Activated T-helper 1 cell treated with anti-CD3 and anti-CD28 coated beads, Interleukin-12 subunit alpha, Interleukin-12 subunit beta, Interleukin-2, Interleukin-4 antibody, amounts not matched to agents 30 ng/mL and 10 ng/mL and 1 ng/mL, durations not matched to agents 14 hours and 24 hours and 36 hours (primary cell): ENCODE measurements at places on chromosomes 16 and 17. TPM values are rescaled to one million over a fixed set of nuclear protein-coding genes. Genes with fewer than 3 reads are reported as not detected.
A peak's percentile ranks its signal among the peaks of the same experiment; 100 is the strongest.

GRCh38 chr16:57089406-57089805, 3.0 kb upstream of the CPNE2 start:
- no peak for DNase-seq
- H3K27me3 ChIP-seq, result peaks cover 22% of the 10 kb centered on the region
- H3K36me3 ChIP-seq, result no peaks in the 10 kb centered on the region
- H3K4me3 ChIP-seq, result no peak overlapping the region

Gene CCDC182
- total RNA-seq, result not detected in 2 replicates

- peaks cover 5% of the 10 kb centered on the region for H3K36me3 ChIP-seq
- peak overlapping the region; percentile 54 for H3K27ac ChIP-seq
- DNase-seq, result no peak
- H3K4me3 ChIP-seq, result peak overlapping the region; percentile 43
- no peaks in the 10 kb centered on the region for H3K27me3 ChIP-seq
- peaks cover 27% of the 10 kb centered on the region for H3K4me1 ChIP-seq
Measured at GRCh38 chr16:29686740-29687332, 7.9 kb downstream of the QPRT start.

Gene SEZ6L2
- 0.16 and 0.32 TPM in 2 replicates for total RNA-seq

- peaks cover 5% of the 10 kb centered on the region for H3K27me3 ChIP-seq
- no peak overlapping the region for H3K4me3 ChIP-seq
- H3K27ac ChIP-seq, result no peak overlapping the region
- H3K4me1 ChIP-seq, result peaks cover 38% of the 10 kb centered on the region
- DNase-seq, result no peak
Measured at GRCh38 chr16:68420366-68420942, 27.9 kb downstream of the SMPD3 start.

GRCh38 chr16:4522051-4522581, 16.5 kb downstream of the CDIP1 start:
- DNase-seq, result no peak
- H3K4me3 ChIP-seq, result no peak overlapping the region
- no peak overlapping the region for H3K27ac ChIP-seq

GRCh38 chr16:89864527-89864820, 8.9 kb upstream of the TCF25 start:
- H3K4me3 ChIP-seq, result peak overlapping the region; percentile 55
- no peak for DNase-seq
- H3K27ac ChIP-seq, result peak overlapping the region; percentile 97
- H3K4me1 ChIP-seq, result peaks cover 33% of the 10 kb centered on the region
- peaks cover 11% of the 10 kb centered on the region for H3K36me3 ChIP-seq
- H3K27me3 ChIP-seq, result no peaks in the 10 kb centered on the region

DNA sequence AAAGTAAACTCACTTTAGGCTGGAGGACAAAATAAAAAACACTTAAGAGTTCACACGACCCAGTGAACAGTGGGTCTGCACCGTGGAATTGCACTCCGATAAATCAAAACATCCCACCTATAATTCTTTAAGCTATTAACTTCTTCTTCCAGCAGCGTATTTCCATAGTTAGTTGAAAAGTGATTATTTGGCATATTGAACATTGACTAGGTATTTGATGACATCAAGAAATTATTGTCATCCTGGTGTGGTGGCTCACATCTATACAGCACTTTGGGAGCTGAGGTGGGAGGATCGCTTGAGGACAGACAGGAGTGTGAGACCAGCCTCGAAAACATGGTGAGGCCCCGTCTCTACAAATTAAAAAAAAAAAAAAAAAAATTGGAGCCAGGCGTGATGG, 23.4 kb downstream of the IGF2BP1 start:
- H3K4me3 ChIP-seq, result no peak overlapping the region
- no peaks in the 10 kb centered on the region for H3K4me1 ChIP-seq
- H3K36me3 ChIP-seq, result no peaks in the 10 kb centered on the region
- DNase-seq, result no peak

GRCh38 chr16:81599034-81599744, 154.6 kb downstream of the CMIP start:
- DNase-seq, result no peak
- H3K4me1 ChIP-seq, result peaks cover 35% of the 10 kb centered on the region
- H3K27ac ChIP-seq, result no peak overlapping the region
- H3K36me3 ChIP-seq, result peaks cover 8% of the 10 kb centered on the region

DNA sequence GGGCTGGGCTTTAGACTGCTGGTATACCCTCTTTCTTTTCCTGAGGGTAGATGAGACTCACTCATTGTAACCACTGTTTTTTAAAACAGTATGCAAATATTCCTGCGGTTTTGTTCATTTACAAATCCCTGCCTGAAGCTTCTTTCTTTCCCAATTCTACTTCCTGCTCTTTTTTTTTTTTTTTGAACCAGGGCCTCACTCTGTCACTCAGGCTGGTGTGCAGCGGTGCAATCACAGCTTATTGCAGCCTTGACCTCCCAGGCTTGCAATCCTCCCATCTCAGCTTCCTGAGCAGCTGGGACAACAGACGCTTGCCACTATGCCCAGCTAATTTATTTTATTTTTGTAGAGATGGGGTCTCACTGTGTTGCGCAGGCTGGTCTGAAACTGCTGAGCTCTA, 8.0 kb upstream of the SULT1A1 start:
- H3K27me3 ChIP-seq, result no peaks in the 10 kb centered on the region
- DNase-seq, result no peak
- H3K4me3 ChIP-seq, result no peak overlapping the region
- no peak overlapping the region for H3K27ac ChIP-seq
- H3K4me1 ChIP-seq, result peaks cover 9% of the 10 kb centered on the region

Gene BTBD17
- total RNA-seq, result not detected in 2 replicates

GRCh38 chr16:24673155-24673554, 56.3 kb upstream of the TNRC6A start:
- H3K4me3 ChIP-seq, result no peak overlapping the region
- H3K36me3 ChIP-seq, result peaks cover 2% of the 10 kb centered on the region
- H3K27ac ChIP-seq, result no peak overlapping the region
- peaks cover 18% of the 10 kb centered on the region for H3K4me1 ChIP-seq
- no peak for DNase-seq
- peaks cover 2% of the 10 kb centered on the region for H3K27me3 ChIP-seq

GRCh38 chr16:78749745-78750268, 650.4 kb downstream of the WWOX start:
- H3K4me3 ChIP-seq, result no peak overlapping the region
- H3K27me3 ChIP-seq, result no peaks in the 10 kb centered on the region
- peaks cover 23% of the 10 kb centered on the region for H3K4me1 ChIP-seq
- no peak overlapping the region for H3K27ac ChIP-seq
- H3K36me3 ChIP-seq, result peaks cover 3% of the 10 kb centered on the region
- DNase-seq, result no peak

Gene FAM234A
- 18.0 and 21.2 TPM in 2 replicates for total RNA-seq

GRCh38 chr17:7380855-7381683, at the start of gene TNK1:
TNK1 (plus strand) TSS chr17:7381089; CDS start chr17:7382927, 1,838 bp downstream.
- H3K27me3 ChIP-seq, result peaks cover 47% of the 10 kb centered on the region
- H3K4me3 ChIP-seq, result no peak within 1 kb of the TSS
- DNase-seq, result no peak
- H3K36me3 ChIP-seq, result peaks cover 6% of the 10 kb centered on the region

Gene AANAT
- not detected in 2 replicates for total RNA-seq

Gene TBC1D3G
- total RNA-seq, result not detected in 2 replicates

DNA sequence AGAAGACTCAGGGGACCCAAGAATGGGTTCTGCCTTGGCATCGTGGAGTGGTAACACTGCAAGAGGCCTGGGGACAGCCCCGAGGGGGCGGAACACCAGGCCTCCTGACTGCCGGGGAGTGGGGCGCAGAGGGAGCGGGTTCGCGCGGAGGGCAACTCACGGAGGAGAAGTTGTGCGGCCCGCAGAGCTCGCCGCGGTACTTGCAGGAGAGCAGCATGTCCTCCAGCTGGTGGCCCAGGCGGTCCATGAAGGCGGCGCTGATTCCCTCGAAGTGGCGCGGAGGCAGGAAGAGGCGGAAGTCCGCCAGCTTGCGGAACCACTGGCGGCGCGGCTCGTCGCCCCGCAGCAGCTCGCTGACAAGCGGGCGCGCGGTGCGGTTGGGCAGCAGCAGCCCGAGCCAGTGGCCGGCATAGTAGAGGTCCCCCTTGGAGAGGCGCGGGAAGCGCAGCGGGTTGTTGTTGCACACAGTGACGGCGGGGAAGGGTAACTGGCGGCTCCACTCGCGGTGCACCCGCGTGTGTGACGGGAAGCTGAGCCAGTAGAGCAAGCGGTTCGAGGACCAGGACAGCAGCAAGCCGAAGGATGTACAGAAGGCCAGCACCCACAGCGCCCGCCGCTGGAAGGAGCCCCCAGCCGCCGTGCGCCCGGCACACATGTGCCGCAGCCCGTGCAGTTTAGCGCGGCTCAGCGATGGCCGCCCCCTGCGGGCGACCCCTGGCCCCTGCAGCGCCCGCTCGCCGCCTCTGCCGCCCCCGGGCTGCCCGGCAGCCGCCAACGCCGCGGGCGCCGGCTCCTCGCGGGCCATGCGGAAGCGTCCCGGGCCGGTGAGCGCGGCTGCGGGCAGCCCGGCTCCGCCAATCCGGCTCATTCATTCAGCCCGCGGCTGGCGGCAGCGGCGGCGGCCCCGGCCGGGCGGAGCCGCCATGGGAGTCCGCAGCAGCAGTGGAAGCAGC, 1.6 kb downstream of the ASIC2 start:
- H3K27ac ChIP-seq, result no peak overlapping the region
- no peaks in the 10 kb centered on the region for H3K4me1 ChIP-seq
- peaks cover 51% of the 10 kb centered on the region for H3K27me3 ChIP-seq
- H3K36me3 ChIP-seq, result peaks cover 2% of the 10 kb centered on the region

Gene SAT2
- total RNA-seq, result 23.8 and 24.0 TPM in 2 replicates

GRCh38 chr16:89506113-89506504, 2.1 kb upstream of the SPG7 start:
- peaks cover 1% of the 10 kb centered on the region for H3K36me3 ChIP-seq
- peak overlapping the region; percentile 94 for H3K27ac ChIP-seq
- H3K27me3 ChIP-seq, result no peaks in the 10 kb centered on the region
- peak overlapping the region; percentile 81 for H3K4me3 ChIP-seq
- DNase-seq, result no peak
- peaks cover 22% of the 10 kb centered on the region for H3K4me1 ChIP-seq

Gene DOC2A
- total RNA-seq, result 2.0 and 2.3 TPM in 2 replicates

- peaks cover 33% of the 10 kb centered on the region for H3K36me3 ChIP-seq
- no peak overlapping the region for H3K4me3 ChIP-seq
- H3K4me1 ChIP-seq, result no peaks in the 10 kb centered on the region
Measured at GRCh38 chr17:76397687-76398522, 13.5 kb downstream of the SPHK1 start.

Gene GSPT1
- 207 and 214 TPM in 2 replicates for total RNA-seq

Gene RAC3
- total RNA-seq, result 7.6 and 9.4 TPM in 2 replicates

Gene PNMT
- total RNA-seq, result not detected in 2 replicates

DNA sequence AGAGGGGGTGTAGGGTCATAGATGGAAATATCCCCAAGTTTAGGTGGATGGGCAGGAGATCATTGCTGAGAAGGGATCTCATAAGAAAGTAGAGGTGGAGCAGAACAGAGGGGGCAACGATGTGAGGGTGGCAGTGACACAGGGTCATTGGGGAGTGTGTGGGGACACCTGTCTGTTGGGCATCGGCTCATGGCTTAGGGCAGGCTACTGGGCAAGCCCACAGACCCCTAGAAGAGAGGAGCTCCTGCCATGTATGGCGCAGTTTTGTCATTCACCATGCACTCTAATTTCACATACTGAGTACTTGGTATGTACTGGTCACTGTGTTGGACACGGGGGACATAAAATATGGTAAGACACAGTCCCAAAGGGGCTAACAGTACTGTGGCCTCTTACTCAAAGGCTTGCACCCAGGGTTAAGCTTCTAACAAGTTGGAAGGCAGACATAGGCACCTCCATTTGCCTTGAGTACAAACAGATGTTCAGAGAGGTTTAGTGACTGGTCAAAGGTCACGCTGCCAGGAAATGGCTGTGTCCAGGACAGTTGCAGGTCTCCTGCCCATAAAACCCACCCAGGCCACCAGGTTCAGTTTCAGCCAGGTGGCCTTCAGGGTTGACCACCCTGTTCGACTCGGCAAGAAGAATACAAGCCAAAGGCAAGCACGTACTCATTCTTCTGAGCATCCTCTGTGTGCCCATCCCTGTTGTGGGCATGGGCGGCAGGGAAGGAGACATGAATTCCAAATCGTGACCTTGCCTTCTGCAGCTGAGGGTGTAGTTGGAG, 580.2 kb downstream of the KCNJ18 start:
- no peaks in the 10 kb centered on the region for H3K4me1 ChIP-seq
- no peak overlapping the region for H3K4me3 ChIP-seq
- H3K27me3 ChIP-seq, result peaks cover 2% of the 10 kb centered on the region
- no peaks in the 10 kb centered on the region for H3K36me3 ChIP-seq
- DNase-seq, result no peak

Gene CSH1
- total RNA-seq, result not detected in 2 replicates

Gene KIFC3
- 0.93 and 0.96 TPM in 2 replicates for total RNA-seq

DNA sequence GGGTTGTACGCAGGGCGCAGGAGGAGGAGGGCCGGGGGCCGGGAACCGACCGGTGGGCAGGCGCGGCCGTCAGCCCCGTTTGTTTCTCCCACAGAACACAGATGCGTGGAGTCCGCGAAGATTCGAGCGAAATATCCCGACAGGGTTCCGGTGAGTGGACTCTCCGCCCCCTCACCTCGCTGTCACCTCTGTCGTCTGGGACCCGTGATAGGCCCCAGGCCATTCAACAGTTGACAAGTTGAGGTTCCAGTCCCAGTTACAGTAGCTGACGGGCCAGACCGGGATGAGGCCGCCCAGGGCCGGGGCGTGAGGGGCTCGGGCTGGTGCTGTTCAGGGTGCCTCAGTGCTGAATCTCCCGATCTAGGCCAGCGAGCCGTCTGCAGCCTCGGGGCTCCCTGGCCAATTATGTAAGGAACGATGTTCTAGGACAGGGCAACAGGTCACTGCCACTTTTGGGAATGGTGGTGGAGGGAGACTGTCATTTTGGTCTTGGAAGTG, 628 bp downstream of the GABARAPL2 start:
- peak overlapping the region; percentile 62 for H3K27ac ChIP-seq
- H3K36me3 ChIP-seq, result peaks cover 14% of the 10 kb centered on the region
- peaks cover 5% of the 10 kb centered on the region for H3K27me3 ChIP-seq
- DNase-seq, result peak; percentile 12
- H3K4me1 ChIP-seq, result peaks cover 28% of the 10 kb centered on the region

DNA sequence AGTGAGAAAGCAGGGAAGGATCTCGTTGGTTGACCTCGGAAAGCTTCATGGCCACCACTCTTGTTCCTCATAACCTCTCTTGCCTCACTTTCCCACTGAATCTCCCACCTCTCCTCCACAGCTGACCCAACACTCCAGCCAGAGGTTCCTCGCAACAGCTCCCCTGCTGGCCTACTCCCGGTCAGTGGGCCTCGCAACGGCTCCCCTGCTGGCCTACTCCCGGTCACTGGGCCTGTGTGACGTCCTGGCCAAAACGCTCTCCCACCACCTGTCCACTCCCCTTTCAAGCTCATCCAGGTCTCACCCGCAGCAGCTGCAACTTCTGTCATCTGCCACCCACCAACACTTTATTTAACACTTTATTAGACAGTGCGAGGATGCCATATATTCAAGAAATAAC, 149.1 kb downstream of the VPS53 start:
- H3K4me3 ChIP-seq, result no peak overlapping the region
- DNase-seq, result no peak
- H3K27ac ChIP-seq, result no peak overlapping the region
- H3K27me3 ChIP-seq, result no peaks in the 10 kb centered on the region

DNA sequence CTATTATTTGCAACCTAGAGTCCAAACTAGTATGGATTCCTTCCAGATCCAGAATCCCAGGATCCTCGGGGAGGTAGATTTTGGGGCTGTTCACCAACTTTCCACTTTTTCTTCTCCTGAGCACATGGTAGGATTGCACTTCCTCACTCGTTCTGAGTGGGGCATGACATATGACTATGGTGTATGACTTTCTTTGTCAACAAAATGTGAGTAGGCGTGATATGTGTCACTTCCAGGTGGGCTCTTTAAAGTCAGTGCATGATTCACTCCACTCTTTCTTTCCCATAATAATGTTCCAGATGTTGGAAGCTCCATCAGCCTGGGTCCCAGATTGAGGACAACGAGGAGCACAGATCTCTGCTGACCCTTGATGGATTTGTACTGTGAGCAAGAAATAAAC, 21.5 kb downstream of the IRX5 start:
- no peaks in the 10 kb centered on the region for H3K4me1 ChIP-seq
- no peak for DNase-seq
- H3K4me3 ChIP-seq, result no peak overlapping the region
